Mesothelial cell of epicardium (in vitro differentiated cells): ENCODE measurements at places on chromosomes 7 and 10. TPM values are rescaled to one million over a fixed set of nuclear protein-coding genes. Genes with fewer than 3 reads are reported as not detected.

GRCh38 chr7:1024331-1024841, 20.0 kb upstream of the GPR146 start:
- no peak for DNase-seq
- peaks cover 18% of the 10 kb centered on the region for H3K36me3 ChIP-seq

DNA sequence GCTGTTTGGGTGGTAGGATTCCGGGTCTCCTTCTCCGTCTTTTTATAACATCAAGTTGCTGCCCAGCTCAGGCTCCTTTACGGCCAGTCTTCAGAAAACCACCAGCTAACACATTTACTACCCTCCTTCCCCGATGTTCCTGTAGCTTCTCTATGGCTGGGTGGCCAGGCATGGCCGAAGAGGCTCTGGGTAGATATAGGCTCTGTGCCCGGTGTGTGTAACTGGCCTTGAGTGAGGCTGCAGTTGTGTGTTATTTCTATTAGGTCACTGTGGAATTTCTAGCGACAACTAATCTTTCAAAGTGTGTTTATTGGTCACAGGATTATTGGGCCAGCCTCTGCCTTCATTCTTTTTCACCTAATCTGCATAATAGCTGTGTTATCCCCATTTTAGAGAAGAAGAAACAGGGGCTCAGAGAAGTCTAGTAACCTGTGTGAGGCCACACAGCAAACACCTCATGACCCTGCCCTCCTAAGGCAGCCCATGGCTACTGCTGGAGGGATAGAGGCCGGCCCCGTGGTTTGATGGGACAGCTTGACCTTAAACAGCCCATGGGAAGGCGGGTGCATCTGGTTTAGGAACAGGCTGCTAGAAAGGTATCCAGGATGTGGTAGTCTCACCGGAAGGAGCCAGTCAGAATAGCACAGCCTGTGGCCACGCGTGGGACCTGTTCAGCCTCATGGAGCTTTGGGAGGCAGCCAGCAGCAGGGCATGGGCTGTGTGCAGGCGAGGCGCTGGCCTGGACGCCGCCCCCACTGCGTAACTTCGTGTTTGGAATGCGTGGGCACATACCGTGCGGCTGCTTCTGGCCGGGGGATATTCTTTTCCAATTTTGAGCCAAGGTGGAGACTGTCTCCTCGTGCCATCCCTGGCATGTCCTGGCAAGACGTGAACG, 29.7 kb downstream of the HTRA1 start:
- no peak overlapping the region for H3K4me3 ChIP-seq
- peaks cover 45% of the 10 kb centered on the region for H3K4me1 ChIP-seq
- no peak for DNase-seq
- no peak overlapping the region for H3K27ac ChIP-seq
- H3K27me3 ChIP-seq: no peaks in the 10 kb centered on the region

- H3K4me3 ChIP-seq: no peak overlapping the region
- H3K27ac ChIP-seq: no peak overlapping the region
- no peaks in the 10 kb centered on the region for H3K27me3 ChIP-seq
- H3K4me1 ChIP-seq: peaks cover 12% of the 10 kb centered on the region
- H3K36me3 ChIP-seq: no peaks in the 10 kb centered on the region
Measured at GRCh38 chr7:36861656-36862055, 137.4 kb upstream of the AOAH start.

Gene NDUFB8
- total RNA-seq: 141 to 157 TPM (median 145 TPM) in 3 replicates
